Glutamatergic neuron (in vitro differentiated cells): ENCODE measurements at places on chromosomes 11 and 22. TPM values are rescaled to one million over a fixed set of nuclear protein-coding genes. Genes with fewer than 3 reads are reported as not detected.

- H3K4me1 ChIP-seq, result peaks cover 46% of the 10 kb centered on the region
- DNase-seq, result no peak
- peaks cover 15% of the 10 kb centered on the region for H3K27me3 ChIP-seq
These were observed 25.3 kb upstream of the LMO1 start for GRCh38 chr11:8288824-8289491.

Gene HARBI1
- 11.1 TPM for total RNA-seq

GRCh38 chr11:23359297-23359696 lies 499.0 kb upstream of the CCDC179 start:
- no peaks in the 10 kb centered on the region for H3K27me3 ChIP-seq
- no peak for DNase-seq
- no peaks in the 10 kb centered on the region for H3K36me3 ChIP-seq
- no peaks in the 10 kb centered on the region for H3K4me1 ChIP-seq
- no peak overlapping the region for H3K4me3 ChIP-seq
- no peak overlapping the region for H3K27ac ChIP-seq

Gene MAP6
- total RNA-seq, result 313 TPM

GRCh38 chr22:37545703-37546436 lies 14.4 kb upstream of the CDC42EP1 start:
- no peaks in the 10 kb centered on the region for H3K36me3 ChIP-seq
- peaks cover 9% of the 10 kb centered on the region for H3K4me1 ChIP-seq
- no peak overlapping the region for H3K4me3 ChIP-seq
- peaks cover 5% of the 10 kb centered on the region for H3K27me3 ChIP-seq

Gene PRODH
- total RNA-seq, result 4.0 TPM

Gene SERPING1
- 46.1 TPM for total RNA-seq

- no peak for DNase-seq
- no peak overlapping the region for H3K27ac ChIP-seq
- H3K4me1 ChIP-seq, result peaks cover 11% of the 10 kb centered on the region
- H3K27me3 ChIP-seq, result peaks cover 2% of the 10 kb centered on the region
- H3K4me3 ChIP-seq, result no peak overlapping the region
- H3K36me3 ChIP-seq, result no peaks in the 10 kb centered on the region
These were observed 232.9 kb downstream of the BUD13 start for GRCh38 chr11:116539836-116540418.

Gene SSTR3
- total RNA-seq, result not detected

Gene GSTT2B
- 11.9 TPM for total RNA-seq

DNA sequence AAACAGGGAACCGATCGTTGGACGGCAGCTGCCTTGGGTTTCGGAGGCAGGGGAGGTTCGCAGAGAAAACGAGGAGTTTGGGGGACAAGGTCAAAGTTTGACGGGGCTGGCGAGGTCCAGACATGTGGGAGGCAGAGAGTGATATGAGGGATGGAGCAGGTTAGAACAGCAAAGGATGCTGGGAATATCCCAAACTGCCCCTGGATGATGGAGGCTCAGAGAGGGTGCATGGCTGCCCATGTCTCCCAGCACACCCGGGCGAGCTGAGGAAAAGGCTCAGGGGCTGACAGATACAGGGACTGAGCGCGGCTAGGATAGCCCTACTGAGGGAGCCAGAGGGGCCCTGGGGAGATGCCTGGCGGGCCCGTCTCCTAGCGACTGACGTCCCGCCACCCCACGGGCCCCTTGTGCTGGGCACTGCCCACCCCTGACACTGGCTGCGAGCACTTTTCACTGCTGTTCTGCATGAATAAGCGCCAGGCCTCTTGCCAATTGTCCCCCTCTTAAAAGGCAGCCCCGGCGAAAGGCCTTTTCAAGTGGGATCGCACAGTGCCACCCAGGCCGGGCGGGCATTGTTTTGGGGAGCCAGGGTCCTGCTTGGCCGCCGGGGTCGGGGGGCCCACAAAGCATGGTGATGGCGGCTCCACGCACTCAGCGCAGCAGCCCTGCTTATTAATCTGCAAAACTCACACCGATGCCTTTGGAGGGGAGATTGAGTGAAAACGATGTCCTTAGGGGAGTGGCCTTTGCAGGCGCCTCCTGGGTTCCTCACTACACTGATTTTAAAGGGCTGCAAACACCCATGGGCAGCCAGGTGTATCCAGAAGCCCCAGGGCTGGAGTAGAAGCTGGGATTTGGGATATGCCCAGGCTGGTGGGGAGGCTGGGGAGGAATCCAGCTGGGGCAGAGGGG lies 90.0 kb upstream of the LINC01488 start:
- H3K36me3 ChIP-seq, result peaks cover 11% of the 10 kb centered on the region
- H3K4me3 ChIP-seq, result no peak overlapping the region
- H3K4me1 ChIP-seq, result no peaks in the 10 kb centered on the region
- DNase-seq, result no peak

Gene KLHDC7B
- total RNA-seq, result 0.12 TPM

GRCh38 chr11:11909727-11910126 lies 68.0 kb downstream of the USP47 start:
- no peaks in the 10 kb centered on the region for H3K36me3 ChIP-seq
- no peak overlapping the region for H3K4me3 ChIP-seq
- H3K27me3 ChIP-seq, result no peaks in the 10 kb centered on the region
- no peak for DNase-seq

Gene NLRP14
- total RNA-seq, result not detected

Gene MUC5AC
- total RNA-seq, result not detected

Gene RBM14
- total RNA-seq, result 89.2 TPM

DNA sequence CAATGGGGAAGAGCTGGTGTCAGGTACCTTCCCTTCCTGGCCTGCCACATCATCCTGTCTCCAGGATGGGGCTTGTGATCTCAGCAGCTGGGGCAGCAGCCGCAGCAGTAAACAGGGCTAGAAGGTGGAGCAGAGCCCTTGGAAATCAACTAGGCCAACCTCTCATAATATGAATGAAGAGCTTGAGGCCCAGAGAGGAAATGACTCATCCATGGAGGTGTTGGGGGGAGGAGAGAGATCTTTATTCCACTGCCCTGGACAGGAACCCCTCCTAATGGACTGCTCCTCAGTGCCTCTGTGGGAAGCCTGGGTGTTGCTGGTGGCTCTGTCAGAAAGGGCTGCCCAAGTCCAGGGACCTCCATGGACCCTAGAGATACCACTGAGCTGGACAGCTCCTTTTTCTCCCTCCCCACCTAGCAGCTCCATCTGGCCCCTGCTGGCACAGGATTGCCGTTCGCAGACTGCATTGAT lies 111.8 kb downstream of the OSBP2 start:
- H3K4me1 ChIP-seq, result peaks cover 29% of the 10 kb centered on the region
- peaks cover 15% of the 10 kb centered on the region for H3K27me3 ChIP-seq
- H3K36me3 ChIP-seq, result no peaks in the 10 kb centered on the region
- peak overlapping the region; percentile 46 for H3K27ac ChIP-seq

DNA sequence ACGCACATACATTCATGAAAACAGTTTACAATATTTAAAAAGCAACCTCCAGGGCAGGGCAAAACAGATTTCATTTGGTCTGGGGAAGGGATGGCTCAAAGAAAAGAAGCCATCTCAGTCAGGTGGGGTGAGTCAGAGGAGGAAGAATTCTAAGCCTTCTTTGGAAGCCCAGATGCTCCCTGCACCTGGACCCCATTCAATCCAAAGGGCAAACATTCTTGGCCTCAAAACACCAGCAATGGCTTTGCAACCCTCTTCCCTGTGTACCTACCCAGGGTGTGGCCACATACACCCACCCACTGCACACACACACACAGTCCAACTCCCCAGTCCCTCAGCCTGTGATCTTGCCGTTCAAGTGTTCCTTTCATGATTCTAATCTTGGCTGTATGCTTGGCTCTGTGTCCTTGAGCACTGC lies 2.0 kb downstream of the KCNE3 start:
- H3K27me3 ChIP-seq, result peaks cover 17% of the 10 kb centered on the region
- DNase-seq, result no peak
- H3K4me3 ChIP-seq, result no peak overlapping the region
- no peaks in the 10 kb centered on the region for H3K36me3 ChIP-seq

Gene APOL5
- total RNA-seq, result not detected

DNA sequence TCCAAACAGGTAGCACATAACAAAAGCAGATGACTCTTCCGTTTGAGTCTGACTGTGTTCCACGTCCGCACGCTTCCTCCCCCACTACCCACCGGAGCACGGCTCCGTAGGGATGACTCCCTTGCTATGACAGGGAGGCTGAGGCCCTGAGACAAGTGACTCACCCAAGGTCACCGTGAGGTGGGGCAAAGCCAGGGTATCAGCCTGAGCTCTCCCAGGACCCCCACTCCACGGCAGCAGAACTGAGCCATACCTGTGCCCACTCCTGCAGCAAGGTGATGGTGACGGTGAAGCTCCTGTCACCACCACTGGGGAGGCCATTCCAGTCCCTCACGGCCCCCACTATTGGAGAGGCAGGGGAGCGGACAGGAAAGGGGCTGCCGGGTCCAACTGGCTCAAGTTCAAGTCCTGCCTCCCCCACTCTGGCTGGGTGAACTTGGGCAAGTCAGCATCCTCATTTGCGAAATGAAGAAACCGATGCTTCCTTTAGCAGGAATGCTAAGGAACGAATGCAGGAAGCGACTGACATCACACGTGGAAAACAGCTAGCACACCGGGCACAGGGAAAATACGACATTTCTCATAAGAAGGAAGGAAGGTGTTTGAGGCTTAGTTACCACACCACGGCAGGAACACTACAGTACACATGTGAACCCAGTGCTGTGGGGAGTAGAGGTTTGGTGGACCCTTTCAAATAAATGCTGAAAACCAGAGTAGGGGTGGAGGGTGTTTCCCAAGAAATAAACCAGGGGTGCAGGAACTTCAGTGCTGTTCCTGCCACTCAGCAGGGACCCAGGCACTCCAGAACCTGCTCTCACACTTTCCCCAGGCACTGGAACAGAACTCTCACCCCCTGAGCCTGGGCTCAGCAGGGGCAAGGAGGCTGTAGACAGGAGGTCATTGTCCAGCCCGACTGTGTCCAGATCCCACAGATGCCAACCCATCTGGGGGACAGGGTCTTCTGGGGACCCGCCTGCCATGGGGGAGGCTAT lies 32.4 kb upstream of the CBX7 start:
- peaks cover 10% of the 10 kb centered on the region for H3K4me1 ChIP-seq
- no peak for DNase-seq
- H3K27ac ChIP-seq, result peak overlapping the region; percentile 1
- H3K4me3 ChIP-seq, result no peak overlapping the region
- peaks cover 4% of the 10 kb centered on the region for H3K36me3 ChIP-seq

Gene KDM4E
- 1.1 TPM for total RNA-seq

- peaks cover 12% of the 10 kb centered on the region for H3K4me1 ChIP-seq
- no peaks in the 10 kb centered on the region for H3K27me3 ChIP-seq
- no peak overlapping the region for H3K27ac ChIP-seq
- DNase-seq, result no peak
- no peak overlapping the region for H3K4me3 ChIP-seq
These were observed 136.2 kb downstream of the ELP4 start for GRCh38 chr11:31645747-31646146.

Gene ABCC8
- total RNA-seq, result 5.7 TPM

GRCh38 chr22:39301926-39302325 lies 17.5 kb downstream of the RPL3 start:
- peaks cover 19% of the 10 kb centered on the region for H3K4me1 ChIP-seq
- DNase-seq, result no peak
- H3K27ac ChIP-seq, result no peak overlapping the region
- H3K36me3 ChIP-seq, result no peaks in the 10 kb centered on the region

DNA sequence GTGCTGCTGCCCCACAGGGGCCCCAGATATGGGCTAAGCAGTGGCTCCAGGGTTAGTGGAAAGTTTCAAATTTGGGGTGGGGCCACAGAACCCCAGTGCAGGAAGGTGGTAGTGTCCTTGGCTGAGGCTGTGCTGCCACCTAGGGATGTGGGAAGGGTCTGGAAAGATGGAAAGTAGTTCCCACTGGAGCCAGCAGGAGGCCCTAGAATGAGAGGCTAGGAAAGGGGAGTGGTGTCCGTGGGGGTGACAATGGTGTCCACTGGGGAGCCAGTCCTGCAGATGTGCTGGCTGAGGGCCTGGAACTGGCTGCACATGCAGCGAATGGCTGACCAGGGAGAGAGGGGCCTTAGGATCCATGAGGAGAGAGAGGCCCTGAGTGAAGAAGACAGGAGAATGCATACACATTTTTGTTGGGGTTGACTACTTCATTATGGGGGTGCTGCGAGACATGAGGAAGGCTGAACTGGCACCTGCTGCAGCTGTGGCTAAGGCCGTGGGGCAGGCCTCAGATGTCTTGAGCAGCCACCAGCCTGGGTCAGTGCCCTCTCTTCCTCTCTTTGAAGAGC lies 21.1 kb downstream of the RFPL3 start:
- H3K27me3 ChIP-seq, result no peaks in the 10 kb centered on the region
- no peak overlapping the region for H3K4me3 ChIP-seq
- H3K36me3 ChIP-seq, result no peaks in the 10 kb centered on the region
- peak; percentile 68 for DNase-seq
- peaks cover 1% of the 10 kb centered on the region for H3K4me1 ChIP-seq
- H3K27ac ChIP-seq, result no peak overlapping the region

GRCh38 chr22:23514322-23515038 lies 65.6 kb downstream of the IGLL1 start:
- H3K4me1 ChIP-seq, result peaks cover 19% of the 10 kb centered on the region
- H3K27ac ChIP-seq, result no peak overlapping the region
- no peak overlapping the region for H3K4me3 ChIP-seq
- H3K27me3 ChIP-seq, result peaks cover 10% of the 10 kb centered on the region
- DNase-seq, result no peak

- H3K36me3 ChIP-seq, result no peaks in the 10 kb centered on the region
- peaks cover 6% of the 10 kb centered on the region for H3K27me3 ChIP-seq
- H3K4me3 ChIP-seq, result peak overlapping the region; percentile 96
- peak overlapping the region; percentile 74 for H3K27ac ChIP-seq
These were observed 489 bp downstream of the NUP98 start for GRCh38 chr11:3796801-3797328.

DNA sequence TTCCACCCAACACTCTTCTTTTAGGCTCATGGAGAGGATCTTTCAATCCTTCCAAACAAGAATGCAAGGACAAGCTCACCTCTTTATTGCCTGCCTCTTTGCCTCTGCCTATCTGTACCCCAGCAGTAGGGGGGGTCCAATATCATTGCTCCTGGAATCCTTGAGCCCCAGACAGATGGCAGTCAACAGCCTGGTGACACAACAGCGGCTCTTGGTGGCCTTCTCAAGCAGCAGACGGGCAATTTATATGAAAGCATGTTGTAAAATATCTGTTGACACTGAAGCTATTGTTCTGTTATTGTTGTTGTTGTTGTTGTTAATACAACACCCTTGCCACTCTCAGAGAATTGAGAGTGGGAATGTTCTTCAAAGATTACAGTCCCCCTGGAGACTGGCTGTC lies 480.0 kb upstream of the CADM1 start:
- H3K27ac ChIP-seq, result no peak overlapping the region
- H3K4me3 ChIP-seq, result no peak overlapping the region
- no peak for DNase-seq
- peaks cover 10% of the 10 kb centered on the region for H3K4me1 ChIP-seq
- H3K36me3 ChIP-seq, result no peaks in the 10 kb centered on the region

DNA sequence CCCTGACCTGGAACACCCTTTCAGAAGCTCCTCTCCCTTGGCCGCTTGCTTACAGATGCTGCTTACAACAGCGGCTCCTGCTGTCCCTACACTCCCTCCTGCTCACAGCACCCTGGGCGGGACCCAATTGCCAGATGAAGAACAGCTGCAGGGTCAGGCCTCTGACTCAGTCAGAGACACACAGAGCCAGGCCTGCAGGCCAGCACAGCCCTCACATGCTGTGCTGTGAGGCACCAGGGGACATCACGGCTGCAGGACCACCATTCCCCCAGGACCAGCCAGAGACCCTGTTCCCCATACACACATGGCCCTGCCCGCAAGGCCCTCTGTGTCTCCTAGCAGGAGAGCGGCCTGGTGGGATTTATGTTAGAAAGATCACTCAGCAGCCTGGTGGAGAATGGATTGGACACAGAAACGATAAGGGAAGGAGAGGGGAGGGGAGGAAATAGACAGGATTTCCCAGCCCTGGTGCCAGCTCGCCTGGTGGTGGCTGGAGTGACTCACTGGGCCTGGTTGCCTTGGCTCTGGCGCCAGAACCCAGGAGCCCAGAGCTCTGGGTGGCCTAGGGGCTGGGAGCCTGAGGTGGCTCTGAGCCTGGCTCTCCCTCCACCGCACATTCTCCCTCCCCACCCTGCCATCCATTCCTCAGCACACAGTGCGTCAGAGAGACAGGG lies 6.7 kb downstream of the CAPN5 start:
- peak overlapping the region; percentile 38 for H3K4me3 ChIP-seq
- H3K27ac ChIP-seq, result peak overlapping the region; percentile 91
- peaks cover 7% of the 10 kb centered on the region for H3K36me3 ChIP-seq
- H3K4me1 ChIP-seq, result peaks cover 34% of the 10 kb centered on the region
